ENCODE measurements at places on chromosomes 16 and 17. TPM values are rescaled to one million over a fixed set of nuclear protein-coding genes. Genes with fewer than 3 reads are reported as not detected.

The IGFALS gene
- total RNA-seq: not detected

The CLDN9 gene
- total RNA-seq: not detected

The KRT12 gene
- not detected for total RNA-seq

The CNTD1 gene
- total RNA-seq: not detected

The WDR81 gene
- 33.8 TPM for total RNA-seq

The RGS11 gene
- 0.88 TPM for total RNA-seq

The ITGB3 gene
- 0.23 TPM for total RNA-seq

The CLEC19A gene
- not detected for total RNA-seq

The STX1B gene
- total RNA-seq: 0.30 TPM

All from esophagus squamous epithelium (tissue), 5 donors.